Skeletal muscle tissue (tissue), 5 donors: ENCODE measurements at places on chromosomes 6 and 20. TPM values are rescaled to one million over a fixed set of nuclear protein-coding genes. Genes with fewer than 3 reads are reported as not detected.

EPHA7 gene
- total RNA-seq = 8.4 TPM

FNDC11 gene
- total RNA-seq = 0.52 TPM

STK38 gene
- 16.2 TPM for total RNA-seq

TFAP2D gene
- total RNA-seq = not detected

PI16 gene
- total RNA-seq = 19.8 TPM

NKAIN2 gene
- total RNA-seq = 3.1 TPM
